A673 (cell line): ENCODE measurements at places on chromosomes 11 and 22.

- DNase-seq, result peak; percentile 15
These were observed 141.4 kb downstream of the NTM start for GRCh38 chr11:131511794-131512193.

- DNase-seq, result no peak
These were observed 9.2 kb upstream of the SLC5A12 start for GRCh38 chr11:26731084-26731456.

- peak; percentile 41 for DNase-seq
These were observed 16.2 kb downstream of the CAPN5 start for GRCh38 chr11:77082838-77083565.

DNA sequence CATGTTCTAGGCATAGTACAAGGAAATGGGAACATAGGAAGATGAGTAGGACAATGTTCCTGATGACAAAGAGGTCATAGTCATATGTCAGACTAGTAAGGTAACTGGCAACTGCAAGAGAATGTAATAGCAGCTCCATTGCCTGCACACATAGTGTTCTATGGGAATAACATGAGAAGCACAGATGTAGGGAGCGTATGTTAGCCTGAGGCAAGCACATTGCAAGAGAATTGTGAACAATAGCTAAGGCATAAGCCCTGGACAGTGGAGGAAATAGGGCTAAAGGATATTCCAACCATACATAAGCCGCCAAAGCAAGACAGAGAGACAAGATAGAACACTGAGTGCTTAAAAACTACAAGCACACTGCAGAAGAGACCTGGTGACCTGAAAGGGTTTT lies 1017.0 kb upstream of the TENM4 start:
- no peak for DNase-seq

DNA sequence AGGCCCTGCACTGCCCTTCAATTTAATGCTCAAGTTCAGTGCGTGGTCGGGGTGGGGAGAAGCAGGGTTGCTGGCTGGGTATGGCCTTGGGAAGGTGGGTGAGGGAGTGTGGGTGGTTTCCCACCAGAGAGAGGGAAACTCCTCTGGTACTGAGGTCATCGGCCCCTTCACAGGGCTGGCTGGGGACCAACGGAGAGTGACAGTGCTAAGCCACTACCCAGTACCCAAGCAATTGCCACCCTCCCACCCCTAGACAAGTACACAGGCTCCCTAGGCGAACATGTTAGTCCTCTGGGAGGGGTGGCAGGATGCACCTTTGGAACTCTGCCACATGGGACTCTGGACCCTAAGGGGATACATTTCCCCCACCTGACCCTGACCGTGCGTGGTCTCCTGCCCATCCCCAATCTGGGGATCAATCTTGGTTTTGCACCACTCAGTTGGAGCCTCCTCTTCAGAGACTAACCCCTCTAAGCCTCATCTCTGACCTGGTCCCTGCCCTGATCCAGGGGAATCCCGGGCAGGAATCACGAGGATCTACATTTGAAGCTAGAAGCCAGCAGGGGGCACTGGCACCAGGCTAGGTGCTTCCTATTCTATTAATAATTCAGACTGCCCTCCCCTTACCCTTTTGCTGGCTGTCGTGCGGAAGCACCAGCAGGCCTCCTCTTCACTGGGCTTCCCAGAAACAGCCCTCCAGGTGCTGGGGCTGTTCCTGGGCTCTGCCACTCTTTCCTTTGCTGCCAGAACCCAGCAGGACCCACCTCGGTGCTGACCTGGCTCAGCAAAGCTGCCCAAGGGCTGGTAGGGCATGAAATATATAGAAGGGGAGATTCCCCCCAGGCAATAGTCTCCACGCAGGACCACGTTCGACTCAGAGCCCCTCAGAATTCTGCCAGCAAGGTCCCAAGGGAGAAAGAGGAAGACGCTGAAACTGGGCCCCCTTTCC lies 377.7 kb downstream of the TENM4 start:
- DNase-seq, result peak; percentile 45

- no peak for DNase-seq
These were observed 7.1 kb downstream of the NRXN2 start for GRCh38 chr11:64715756-64716472.

GRCh38 chr11:114314096-114314495 lies 17.9 kb downstream of the NNMT start:
- DNase-seq, result no peak

GRCh38 chr11:100469835-100470234 lies 217.3 kb upstream of the ARHGAP42 start:
- DNase-seq, result peak; percentile 17

GRCh38 chr11:89613911-89614310 lies 96.2 kb upstream of the TRIM77 start:
- no peak for DNase-seq

- peak; percentile 86 for DNase-seq
These were observed 258.3 kb downstream of the LRRC4C start for GRCh38 chr11:41201156-41201555.

DNA sequence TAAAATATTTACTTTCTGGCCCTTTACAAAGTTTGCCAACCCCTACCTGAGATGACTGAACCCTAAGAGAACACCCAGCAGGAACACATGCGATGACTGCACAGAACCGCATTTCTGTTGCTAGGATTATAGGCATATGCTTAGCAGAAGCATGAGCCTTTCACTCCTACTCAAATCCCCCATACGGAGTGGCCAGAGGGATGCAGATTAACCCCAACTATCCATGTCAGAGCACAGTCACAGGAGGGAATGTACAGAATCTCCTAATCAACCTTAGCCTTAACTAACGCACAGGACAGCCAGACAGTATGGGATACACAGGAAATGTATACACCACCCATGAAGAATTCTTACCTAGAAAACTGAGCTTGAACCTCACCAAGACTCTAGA lies 6.2 kb downstream of the HPS4 start:
- DNase-seq, result no peak

GRCh38 chr11:109040303-109040702 lies 375.4 kb downstream of the DDX10 start:
- no peak for DNase-seq

DNA sequence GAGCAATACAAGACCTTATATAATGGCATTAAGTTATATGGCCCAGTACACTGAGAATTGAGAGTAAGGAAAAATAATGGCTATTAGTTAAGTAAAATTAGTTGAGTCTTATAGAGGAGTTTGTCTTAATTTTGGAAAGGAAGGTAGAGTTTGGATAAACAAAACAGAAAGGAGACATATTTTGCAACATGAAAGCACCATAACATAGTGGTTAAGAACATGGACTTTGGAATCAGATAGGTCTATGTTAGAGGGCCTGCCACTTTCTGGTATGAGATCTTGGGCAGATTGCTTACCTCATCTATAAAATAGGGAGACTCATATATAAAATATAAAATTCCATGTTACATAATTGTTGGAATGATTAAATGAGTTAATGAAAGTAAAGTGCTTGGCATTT lies 68.9 kb downstream of the CSTPP1 start:
- no peak for DNase-seq

DNA sequence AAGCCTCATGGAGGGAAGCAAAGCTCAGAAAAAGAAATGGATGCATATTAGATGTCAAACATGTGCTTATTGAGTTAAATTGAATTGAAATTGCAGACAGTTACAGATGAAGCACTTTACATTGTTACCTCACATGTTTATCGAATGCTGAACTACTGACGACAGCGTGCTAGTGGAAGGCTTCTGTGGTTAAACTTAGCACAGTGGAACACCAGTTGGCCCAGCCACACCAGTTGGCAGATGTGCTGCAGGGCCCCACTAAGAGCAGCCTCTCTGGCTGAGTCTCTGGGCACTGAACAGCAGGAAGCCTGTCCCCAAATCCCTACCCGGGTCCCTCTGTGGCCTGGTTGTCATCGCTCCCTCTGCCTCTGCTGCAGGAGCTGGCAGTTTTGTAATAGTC lies 242.1 kb downstream of the NTM start:
- DNase-seq, result no peak

GRCh38 chr11:32279672-32280071 lies 155.7 kb downstream of the WT1 start:
- DNase-seq, result peak; percentile 65

DNA sequence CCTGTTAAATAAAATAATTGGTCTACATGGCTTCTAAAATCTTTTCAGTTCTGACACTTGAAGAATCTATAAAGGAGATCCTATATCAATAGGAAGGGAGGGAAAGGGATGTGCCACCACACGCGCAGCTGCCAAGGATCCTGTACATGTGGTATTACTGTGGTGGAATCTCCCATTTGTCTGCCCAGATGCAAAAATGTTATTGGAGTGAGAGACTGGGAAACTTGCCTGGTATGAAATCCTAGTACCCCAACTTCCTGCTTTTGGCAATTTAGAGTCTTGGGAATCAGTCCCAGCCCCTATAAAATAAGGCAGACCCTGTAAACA lies 81.9 kb upstream of the PICALM start:
- no peak for DNase-seq

- DNase-seq, result no peak
These were observed 11.1 kb upstream of the CSF2RB start for GRCh38 chr22:36902143-36902926.

GRCh38 chr11:37967635-37968034 lies 1369.6 kb upstream of the RAG2 start:
- DNase-seq, result no peak

- no peak for DNase-seq
These were observed 2.6 kb downstream of the HBE1 start for GRCh38 chr11:5267033-5267563.
